ENCODE measurements at places on chromosomes 4 and X.

GRCh38 chr4:2338754-2339457 lies 77.0 kb upstream of the MXD4 start:
- DNase-seq: no peak

DNA sequence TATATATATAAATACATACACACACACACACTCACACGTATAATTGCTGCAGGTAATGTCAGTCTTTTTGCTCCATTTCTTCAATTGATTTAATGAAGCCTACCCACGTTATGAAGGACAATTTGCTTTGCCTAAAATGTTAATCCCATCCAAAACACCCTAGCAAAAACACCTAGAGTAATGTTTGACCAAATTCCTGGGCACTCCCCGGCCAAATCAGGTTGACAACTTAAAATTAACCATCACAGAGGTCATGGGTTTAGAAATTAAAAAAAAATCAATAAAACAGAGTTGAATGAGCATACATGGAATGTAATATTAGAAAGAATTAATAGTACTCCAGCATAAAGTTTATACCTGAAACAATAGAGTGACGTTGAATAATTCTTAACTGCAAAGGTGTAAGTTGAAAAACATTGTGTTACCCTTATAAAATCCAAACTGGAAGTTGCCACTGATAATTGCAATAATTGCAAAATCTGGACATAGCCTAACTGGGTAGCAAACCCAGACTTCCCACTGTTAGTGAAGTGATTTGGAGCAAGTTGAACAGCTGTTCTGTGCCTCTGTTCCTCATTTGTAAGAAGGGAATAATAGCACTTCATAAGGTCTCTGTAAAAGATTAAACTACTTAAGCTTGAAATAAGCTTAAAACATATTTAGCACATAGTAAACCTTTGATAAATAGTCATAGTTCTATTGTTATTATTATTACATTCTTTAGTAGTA lies 2120.5 kb downstream of the PCDH7 start:
- DNase-seq: no peak

DNA sequence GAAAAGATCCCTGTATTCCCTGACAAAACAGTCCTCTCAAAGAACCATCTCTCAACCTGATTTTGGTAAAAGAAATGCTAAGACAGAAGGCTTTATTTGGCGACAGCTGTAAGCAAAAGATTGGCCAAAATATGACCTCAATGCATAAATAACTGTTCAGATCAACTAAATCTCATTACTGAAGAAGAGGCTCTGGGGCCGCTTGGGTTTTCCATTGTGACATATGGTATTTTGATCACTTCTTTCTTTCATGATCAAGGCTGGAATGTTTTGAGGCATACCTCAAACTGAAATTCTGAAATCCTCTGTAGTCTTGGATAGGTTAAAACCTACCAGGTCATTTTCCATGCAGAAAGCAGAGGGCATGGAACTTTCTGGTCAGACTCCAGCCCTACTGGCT lies 106.3 kb downstream of the C4orf51 start:
- no peak for DNase-seq

- DNase-seq: no peak
Measured at GRCh38 chr4:118746251-118746919, 61.2 kb downstream of the METTL14 start.

- DNase-seq: no peak
Measured at GRCh38 chrX:110407910-110408545, 49.4 kb downstream of the RTL9 start.

GRCh38 chrX:148609515-148610327 lies 109.3 kb downstream of the AFF2 start:
- no peak for DNase-seq

GRCh38 chrX:144681501-144681900 lies 565.8 kb upstream of the SPANXN1 start:
- DNase-seq: no peak

DNA sequence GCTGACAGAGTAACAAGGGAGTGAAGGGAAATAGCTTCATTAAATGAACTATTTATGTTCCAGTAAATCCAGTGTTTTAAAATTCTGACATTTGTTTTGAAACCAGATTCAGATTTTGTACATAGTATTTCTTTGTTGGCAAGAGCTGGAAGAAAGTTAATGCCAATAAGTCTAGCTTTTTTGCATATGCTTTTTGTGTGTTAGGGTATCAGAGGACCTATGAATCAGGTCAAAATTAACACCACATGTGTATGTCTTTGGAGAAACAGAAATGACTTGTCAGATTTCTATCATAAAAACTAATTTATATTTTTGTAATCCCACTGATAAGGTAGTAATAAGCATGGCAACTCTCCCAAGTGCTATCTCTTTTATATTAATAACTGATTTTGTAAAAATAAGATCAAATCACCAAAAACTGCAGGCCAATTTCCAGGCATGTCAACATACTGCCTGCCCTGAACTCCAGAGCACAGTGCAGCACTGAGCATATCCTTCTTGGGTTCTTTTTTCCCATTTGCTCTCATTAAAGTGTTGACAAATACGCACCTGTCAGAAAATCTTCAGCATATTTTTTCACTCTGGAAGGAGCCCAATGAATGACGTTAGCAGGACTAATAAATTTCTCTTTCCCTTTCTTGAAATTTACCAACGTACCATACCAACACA lies 65.5 kb downstream of the SH3RF1 start:
- no peak for DNase-seq

All from cortex of kidney (tissue), 1 donor.